Activated CD4-positive, alpha-beta memory T cell treated with anti-CD3 and anti-CD28 coated beads for 36 hours (primary cell): ENCODE measurements at places on chromosomes 2 and 18. TPM values are rescaled to one million over a fixed set of nuclear protein-coding genes. Genes with fewer than 3 reads are reported as not detected.

GALR1 gene
- total RNA-seq = not detected

LCT gene
- total RNA-seq = 0.05 TPM

IKZF2 gene
- 9.1 TPM for total RNA-seq

TUBA4B gene
- total RNA-seq = not detected

BCL11A gene
- total RNA-seq = not detected

TNFRSF11A gene
- 5.7 TPM for total RNA-seq

FHOD3 gene
- total RNA-seq = not detected

EN1 gene
- total RNA-seq = not detected

PIEZO2 gene
- total RNA-seq = not detected

GRB14 gene
- total RNA-seq = not detected

MARCHF4 gene
- total RNA-seq = not detected

BOLL gene
- total RNA-seq = not detected

MROH2A gene
- not detected for total RNA-seq

ASB18 gene
- not detected for total RNA-seq

CD8B gene
- 0.57 TPM for total RNA-seq

LOXHD1 gene
- total RNA-seq = 0.05 TPM

WDPCP gene
- total RNA-seq = 4.4 TPM

CPLX4 gene
- not detected for total RNA-seq

CNDP1 gene
- total RNA-seq = not detected

FAM237A gene
- not detected for total RNA-seq

ITPRIPL1 gene
- total RNA-seq = 30.2 TPM

PTPN2 gene
- 73.3 TPM for total RNA-seq

SATB2 gene
- 0.17 TPM for total RNA-seq

MRPL30 gene
- 30.8 TPM for total RNA-seq

SYT4 gene
- not detected for total RNA-seq

ANKRD30BL gene
- total RNA-seq = not detected

MC2R gene
- total RNA-seq = not detected

AKAIN1 gene
- not detected for total RNA-seq

TCF23 gene
- total RNA-seq = not detected

KYNU gene
- total RNA-seq = not detected

IER3IP1 gene
- total RNA-seq = 11.0 TPM

CABLES1 gene
- total RNA-seq = 2.2 TPM

SRD5A2 gene
- not detected for total RNA-seq

DLGAP1 gene
- total RNA-seq = 1.0 TPM

LINC00305 gene
- not detected for total RNA-seq

CFAP221 gene
- total RNA-seq = not detected

ARHGEF33 gene
- total RNA-seq = 0.34 TPM

ZNF804A gene
- not detected for total RNA-seq

UGT1A5 gene
- total RNA-seq = not detected

ZSWIM2 gene
- total RNA-seq = not detected

SLC8A1 gene
- 0.12 TPM for total RNA-seq

CRACDL gene
- total RNA-seq = 0.12 TPM

AGPS gene
- 53.0 TPM for total RNA-seq
